ENCODE measurements at places on chromosomes 2 and 18.

GRCh38 chr18:9684881-9685614 is 23.1 kb upstream of the RAB31 start:
- no peak for DNase-seq

- no peak for DNase-seq
Observed at GRCh38 chr2:139909136-139909535, 1128.9 kb upstream of the NXPH2 start.

- DNase-seq: peak; percentile 79
Observed at GRCh38 chr2:235577404-235578330, 83.8 kb downstream of the AGAP1 start.

- DNase-seq: no peak
Observed at GRCh38 chr2:239752951-239753350, 272.2 kb downstream of the NDUFA10 start.

DNA sequence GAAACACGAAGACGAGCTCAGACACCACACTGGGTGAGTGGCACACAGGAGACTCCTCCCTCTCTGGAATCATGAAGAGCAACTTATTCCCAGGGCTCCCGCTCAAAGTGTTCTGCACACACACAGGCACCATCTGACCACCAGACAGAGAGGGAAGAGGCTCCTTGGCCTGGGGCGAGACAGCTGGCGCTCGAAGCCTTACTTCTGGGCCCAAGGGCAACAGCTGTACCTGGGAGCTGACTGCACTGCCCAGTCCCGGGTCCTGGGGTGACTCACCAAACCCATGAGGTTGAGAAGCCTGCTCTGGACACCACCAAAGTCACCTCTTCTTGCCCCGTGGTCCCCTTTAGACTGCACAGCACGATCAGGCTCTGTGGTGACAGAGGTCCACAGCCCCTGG is 42.4 kb downstream of the ADCY3 start:
- DNase-seq: no peak

GRCh38 chr18:63505566-63506335 is 29.0 kb downstream of the SERPINB5 start:
- no peak for DNase-seq

GRCh38 chr2:66421612-66422011 is 13.3 kb upstream of the MEIS1 start:
- no peak for DNase-seq

DNA sequence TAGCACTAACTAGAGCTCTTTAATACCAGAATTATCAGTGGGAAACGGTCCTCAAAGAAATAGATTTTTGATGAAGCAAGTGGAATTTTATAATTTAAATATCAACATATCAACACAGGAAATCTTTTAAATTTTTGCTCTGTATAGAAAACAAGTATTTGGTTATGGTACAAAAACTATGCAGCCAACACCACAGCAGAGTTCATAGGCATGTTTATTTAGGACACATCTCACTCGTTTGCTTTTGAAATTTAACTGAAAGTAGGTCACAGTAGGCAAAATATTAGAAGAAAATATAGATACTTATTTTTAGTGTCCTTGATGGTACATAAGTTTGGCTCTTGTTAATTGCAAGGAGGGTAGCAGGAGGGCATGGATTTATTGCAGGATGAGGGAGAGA is 34.3 kb upstream of the TANC1 start:
- no peak for DNase-seq

DNA sequence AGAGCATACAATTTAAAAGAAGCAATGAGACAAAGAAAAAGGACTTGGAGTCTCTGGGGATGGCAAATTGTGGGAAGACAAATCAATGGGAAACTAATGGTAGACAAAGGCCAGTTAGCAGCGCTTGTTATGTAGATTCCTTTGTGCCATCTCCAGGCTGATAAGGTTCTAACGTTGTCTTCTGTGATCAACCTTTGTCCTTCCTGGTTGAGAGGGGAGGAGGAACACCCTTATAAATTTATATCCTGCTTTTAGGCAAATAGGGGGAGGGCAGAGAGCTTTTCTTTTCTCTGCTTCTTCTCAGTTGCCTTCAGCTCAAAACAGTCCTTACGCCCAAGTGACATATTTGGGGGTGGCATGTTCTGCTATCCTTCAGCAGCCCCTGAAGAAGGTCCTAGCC is 89.8 kb downstream of the STPG4 start:
- no peak for DNase-seq

DNA sequence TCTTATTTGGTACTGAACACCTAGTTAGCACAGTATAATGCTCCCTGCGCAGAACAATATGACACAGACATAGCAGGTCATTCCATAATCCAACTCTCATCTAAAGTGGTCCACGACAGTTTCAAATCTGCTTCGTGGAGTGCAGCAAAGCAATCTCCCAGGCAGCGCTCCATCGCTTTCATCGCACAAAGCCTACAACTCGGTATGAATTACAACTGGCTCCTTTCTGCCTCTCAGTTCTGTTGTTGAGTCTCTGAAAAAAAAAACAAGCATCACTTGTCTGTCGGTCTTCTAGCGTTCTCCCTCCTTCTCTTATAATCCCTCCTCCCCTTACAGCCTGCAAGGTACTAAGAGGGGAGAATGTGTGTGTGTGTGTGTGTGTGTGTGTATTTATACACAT is 123.5 kb downstream of the FIGN start:
- no peak for DNase-seq

- peak; percentile 38 for DNase-seq
Observed at GRCh38 chr18:44198612-44199284, 481.9 kb upstream of the SETBP1 start.

- DNase-seq: no peak
Observed at GRCh38 chr2:74767618-74768017, 66.3 kb upstream of the HK2 start.

Data from NCI-H2029 (cell line).